ENCODE measurements at places on chromosomes 13 and 19.

- no peak for DNase-seq
Observed at GRCh38 chr13:20383058-20383457, 142.6 kb downstream of the CRYL1 start.

DNA sequence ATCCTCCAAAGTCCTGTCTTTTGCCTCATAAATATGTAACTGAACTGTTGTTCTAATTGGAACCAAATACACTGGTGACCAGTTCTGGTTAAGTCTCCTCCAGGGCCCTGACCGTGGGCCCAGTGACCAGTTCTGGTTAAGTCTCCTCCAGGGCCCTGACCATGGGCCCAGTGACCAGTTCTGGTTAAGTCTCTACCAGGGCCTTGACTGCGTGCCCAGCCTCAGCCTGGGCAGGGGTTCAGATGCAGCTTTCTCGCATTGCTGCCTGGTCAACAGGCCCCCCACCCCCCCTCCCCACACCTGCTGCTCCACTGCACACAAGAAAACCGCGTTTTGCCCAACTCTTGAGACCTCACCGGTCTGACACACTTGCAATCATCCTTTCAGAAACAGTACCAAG, 3.8 kb upstream of the GRTP1 start:
- DNase-seq = no peak

GRCh38 chr19:58450856-58451357, 515 bp upstream of the ZNF324B start:
- no peak for DNase-seq

GRCh38 chr13:89970353-89970709, 1377.2 kb upstream of the MIR17HG start:
- DNase-seq = no peak

DNA sequence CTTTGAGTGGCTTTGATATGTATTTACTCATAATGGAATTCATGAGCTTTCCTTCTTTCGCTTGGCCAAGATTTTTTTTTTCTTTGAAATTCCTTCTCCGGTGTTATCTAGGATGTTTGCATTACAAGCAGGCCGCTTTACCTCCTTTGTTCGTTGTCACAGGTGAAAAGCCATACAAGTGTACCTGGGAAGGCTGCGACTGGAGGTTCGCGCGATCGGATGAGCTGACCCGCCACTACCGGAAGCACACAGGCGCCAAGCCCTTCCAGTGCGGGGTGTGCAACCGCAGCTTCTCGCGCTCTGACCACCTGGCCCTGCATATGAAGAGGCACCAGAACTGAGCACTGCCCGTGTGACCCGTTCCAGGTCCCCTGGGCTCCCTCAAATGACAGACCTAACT, 16.7 kb downstream of the KLF5 start:
- DNase-seq = no peak

- no peak for DNase-seq
Observed at GRCh38 chr13:113845723-113846635, 17.9 kb downstream of the GAS6 start.

GRCh38 chr13:29254626-29255370, 340.7 kb downstream of the SLC7A1 start:
- no peak for DNase-seq

GRCh38 chr13:113660066-113660465, 2.1 kb upstream of the ATP4B start:
- no peak for DNase-seq

- DNase-seq = no peak
Observed at GRCh38 chr19:1261798-1262622, 7.1 kb upstream of the CIRBP start.

DNA sequence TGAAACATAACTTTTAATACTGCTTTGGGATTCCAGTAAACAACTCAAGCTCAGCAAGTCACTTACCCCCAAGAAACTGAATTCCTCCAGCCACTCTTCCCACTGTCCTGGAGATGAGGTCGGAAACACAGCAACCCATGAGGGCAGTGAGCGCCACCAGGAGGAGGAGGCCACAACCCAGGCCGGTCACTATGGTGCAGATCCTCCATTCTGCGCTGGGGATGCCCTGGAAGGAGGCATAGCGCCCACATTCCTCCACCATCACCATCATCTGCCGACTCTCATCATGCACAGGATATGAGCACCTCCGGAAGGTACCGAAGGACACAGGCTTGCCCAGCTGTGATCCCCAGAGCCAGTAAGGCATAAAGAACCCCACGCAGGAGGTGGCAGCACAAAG, 2.2 kb downstream of the LHFPL6 start:
- no peak for DNase-seq

DNA sequence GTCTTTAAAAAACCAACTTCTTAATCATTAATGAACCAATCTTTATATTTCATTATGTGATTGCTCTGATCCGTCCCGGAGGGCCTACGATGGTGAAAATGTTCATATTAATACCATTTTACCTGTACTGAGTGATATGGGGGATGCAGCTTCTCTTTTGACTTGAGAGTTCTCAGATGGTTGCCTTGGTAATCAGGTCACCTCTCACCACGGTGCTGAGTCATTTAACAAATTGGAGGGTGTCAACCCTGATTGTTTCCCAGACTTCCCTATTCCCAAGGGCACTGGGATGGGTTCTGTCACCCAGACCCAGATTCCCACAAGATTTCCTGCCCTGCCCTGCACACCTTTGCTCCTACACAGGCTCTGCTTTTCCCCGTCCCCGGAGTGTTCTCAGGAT, 128.5 kb upstream of the TMTC4 start:
- DNase-seq = no peak

DNA sequence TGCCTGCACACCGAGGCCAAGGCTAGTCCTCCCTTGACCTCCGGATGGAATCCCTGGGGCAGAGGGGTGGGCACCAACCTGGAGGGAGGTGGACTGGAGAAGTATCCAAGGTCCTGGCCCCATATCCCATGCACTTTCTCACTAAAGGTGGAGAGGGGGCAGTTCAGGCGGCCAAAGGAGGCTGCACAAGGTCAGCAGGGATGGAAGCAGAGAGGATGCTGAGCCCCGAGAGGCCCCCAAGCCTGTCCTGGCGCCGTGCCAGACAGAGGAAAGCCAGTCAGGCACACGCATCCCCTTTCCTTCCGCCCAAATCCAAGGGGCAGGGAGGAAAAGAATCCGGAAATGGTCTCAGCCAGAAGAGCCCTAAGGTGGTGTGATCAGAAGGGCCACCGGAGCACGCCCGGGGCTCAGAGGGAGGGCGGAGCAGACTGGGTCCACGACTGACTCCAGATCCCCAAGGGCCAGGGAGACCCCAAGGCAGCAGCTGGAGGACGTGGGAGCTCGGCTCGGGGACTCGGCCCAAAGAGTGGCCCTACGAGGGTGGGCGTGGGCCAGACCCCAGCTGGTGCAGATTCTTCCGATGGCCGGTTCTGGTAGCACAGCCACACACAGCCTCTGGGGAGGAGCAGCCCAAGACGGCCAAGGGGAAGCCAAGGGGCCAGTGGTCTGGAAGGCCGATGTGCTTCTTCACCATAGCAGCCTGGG, 60.0 kb downstream of the MLLT1 start:
- no peak for DNase-seq

DNA sequence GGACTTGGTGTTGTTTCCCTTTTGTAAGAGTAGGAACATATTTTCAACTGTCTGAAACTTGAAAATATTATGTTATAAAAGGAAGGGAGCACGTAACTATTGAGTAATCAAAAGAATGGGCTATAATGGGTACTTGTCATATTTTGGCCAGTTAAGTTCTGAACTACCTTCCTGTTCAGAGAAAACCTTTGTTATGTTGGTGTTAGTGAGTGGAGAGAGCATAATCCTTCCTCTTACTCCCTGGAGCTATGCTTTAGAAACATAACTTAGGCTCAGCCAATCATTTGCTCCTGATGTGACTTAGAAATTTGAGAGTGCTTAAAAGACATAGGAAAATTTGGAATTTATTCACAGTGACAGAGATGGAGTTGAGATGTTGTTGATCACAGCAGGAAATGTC, 482.5 kb upstream of the SPRY2 start:
- no peak for DNase-seq

GRCh38 chr19:28242317-28242927, 970.5 kb downstream of the UQCRFS1 start:
- DNase-seq = no peak

GRCh38 chr13:40101708-40102359, 446.4 kb downstream of the COG6 start:
- DNase-seq = no peak

GRCh38 chr19:47429140-47429793, 9.9 kb upstream of the MEIS3 start:
- no peak for DNase-seq

DNA sequence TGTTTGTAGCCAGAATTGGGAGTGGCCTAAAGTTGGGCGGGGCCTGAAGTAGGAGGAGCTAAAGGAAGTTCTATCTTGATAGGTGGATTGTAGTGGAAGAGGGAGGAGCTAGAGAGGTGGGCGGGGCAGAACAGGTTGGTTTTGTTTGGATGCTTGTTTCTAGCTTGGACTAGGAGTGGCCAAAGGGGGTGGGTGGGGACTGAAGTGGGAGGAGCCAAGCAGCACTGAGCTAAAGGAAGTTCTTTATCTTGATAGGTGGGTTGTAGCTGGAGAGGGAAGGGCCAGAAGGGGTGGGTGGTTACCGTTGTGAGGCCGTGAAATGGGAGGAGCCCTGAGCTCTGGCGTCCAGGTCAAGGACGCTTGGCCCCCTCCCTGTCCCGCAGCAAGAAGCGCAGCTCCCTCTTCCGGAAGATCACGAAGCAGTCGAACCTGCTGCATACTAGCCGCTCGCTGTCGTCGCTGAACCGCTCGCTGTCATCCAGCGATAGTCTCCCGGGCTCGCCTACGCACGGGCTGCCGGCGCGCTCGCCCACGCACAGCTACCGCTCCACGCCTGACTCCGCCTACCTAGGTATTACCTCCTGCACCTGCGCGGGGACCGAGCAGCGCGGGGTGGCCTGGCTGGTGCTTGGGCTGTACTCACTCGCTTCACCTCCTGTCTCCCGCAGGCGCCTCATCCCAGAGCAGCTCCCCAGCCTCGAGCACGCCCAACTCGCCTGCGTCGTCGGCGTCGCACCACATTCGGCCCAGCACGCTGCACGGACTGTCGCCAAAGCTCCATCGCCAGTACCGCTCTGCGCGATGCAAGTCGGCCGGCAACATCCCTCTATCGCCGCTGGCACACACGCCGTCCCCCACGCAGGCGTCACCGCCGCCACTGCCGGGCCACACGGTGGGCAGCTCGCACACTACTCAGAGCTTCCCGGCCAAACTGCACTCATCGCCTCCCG, 8.0 kb downstream of the DNASE2 start:
- DNase-seq = no peak

DNA sequence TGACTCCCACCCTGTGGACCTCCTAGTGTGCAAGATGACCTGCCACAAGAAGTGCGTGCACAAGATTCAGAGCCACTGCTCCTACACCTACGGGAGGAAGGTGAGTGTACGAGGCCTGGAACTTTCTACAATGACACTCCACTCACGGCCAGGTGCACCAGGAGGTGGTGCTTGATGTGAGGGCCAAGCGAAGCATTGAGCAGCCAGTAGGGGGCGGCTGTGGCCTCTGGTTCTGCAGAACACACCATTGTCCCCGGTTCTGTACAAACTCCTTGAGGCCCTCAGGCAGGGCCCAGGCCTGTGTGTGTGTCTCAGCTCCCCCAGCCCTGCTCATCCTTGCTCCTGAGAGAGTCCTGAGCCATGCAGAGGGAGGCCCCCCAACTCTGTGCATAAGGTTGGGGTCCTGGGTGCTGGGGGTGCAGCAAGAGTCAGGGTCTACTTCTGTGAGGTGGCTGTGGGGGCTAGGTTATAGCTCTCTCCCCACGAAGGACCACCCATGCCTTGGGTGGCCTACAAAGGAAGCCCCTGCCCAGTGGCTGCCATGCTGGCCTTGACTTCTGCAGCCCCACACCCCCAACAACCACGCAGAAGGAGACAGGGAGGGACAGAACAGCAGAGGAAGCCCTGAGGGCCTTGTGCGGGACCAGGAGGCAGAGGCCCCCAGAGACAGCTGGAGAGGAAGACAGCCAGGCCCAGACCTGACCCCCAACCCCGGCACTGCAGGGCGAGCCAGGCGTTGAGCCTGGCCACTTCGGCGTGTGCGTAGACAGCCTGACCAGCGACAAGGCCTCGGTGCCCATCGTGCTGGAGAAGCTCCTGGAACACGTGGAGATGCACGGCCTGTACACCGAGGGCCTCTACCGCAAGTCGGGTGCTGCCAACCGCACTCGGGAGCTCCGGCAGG, 9.7 kb upstream of the USE1 start:
- DNase-seq = no peak

GRCh38 chr13:59534806-59535205, 628.9 kb downstream of the DIAPH3 start:
- DNase-seq = no peak

DNA sequence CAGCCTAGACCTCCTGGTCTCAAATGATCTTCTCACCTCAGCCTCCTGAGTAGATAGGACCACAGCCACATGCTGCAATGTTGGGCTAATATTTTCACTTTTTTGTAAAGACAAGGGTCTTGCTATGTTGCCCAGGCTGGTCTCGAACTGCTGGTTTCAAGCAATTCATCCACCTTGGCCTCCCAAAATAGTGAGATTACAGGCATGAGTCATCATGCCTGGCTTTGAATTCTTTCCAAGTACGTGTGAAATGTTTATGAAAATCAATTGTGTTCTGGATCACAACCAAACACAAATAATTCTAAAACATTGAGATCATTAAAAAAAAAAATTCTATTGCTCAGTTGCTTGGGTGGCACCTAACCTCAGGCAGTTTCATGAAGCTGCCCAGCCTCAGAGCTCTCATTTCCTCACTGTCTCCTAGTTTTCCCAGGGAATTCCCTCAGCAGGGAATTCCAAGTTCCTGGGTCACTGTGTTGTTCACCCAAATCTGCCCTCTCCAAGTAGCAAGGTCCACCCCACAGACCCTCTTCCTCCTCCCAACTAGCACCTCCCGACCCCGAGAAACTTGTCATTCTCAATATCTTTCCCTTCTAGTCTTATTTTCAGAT, 44.8 kb downstream of the ING1 start:
- no peak for DNase-seq

GRCh38 chr19:46402725-46403124, 10.6 kb downstream of the CCDC8 start:
- DNase-seq = no peak

DNA sequence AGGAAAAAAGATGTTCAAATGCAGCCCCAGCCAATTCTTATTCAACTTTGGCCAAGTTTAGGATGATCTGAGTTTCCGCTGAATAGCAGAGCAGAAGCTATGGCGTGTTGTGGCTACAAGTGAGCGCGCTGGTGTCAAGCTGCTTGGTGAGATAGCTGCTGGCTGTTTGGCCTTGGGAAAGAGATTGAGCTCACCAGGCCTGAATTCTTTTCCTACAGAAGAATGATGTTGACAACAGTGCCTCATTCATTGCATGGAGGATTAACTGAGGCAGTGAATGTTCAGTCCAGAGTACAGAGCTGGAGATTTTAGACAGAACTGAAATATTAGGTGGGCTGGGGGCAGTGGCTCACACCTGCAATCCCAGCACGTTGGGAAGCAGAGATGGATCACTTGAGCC, 31.5 kb upstream of the MAP3K10 start:
- no peak for DNase-seq

Measured in stimulated activated CD4-positive, alpha-beta T cell treated with anti-CD3 and anti-CD28 coated beads, TNF-alpha, amount 100 ng/mL, for 1 hour (primary cell).